Activated CD4-positive, alpha-beta memory T cell treated with anti-CD3 and anti-CD28 coated beads for 36 hours (primary cell): ENCODE measurements at places on chromosomes 3 and 15. TPM values are rescaled to one million over a fixed set of nuclear protein-coding genes. Genes with fewer than 3 reads are reported as not detected.

The EEF1AKMT4 gene
- 4.4 TPM for total RNA-seq

DNA sequence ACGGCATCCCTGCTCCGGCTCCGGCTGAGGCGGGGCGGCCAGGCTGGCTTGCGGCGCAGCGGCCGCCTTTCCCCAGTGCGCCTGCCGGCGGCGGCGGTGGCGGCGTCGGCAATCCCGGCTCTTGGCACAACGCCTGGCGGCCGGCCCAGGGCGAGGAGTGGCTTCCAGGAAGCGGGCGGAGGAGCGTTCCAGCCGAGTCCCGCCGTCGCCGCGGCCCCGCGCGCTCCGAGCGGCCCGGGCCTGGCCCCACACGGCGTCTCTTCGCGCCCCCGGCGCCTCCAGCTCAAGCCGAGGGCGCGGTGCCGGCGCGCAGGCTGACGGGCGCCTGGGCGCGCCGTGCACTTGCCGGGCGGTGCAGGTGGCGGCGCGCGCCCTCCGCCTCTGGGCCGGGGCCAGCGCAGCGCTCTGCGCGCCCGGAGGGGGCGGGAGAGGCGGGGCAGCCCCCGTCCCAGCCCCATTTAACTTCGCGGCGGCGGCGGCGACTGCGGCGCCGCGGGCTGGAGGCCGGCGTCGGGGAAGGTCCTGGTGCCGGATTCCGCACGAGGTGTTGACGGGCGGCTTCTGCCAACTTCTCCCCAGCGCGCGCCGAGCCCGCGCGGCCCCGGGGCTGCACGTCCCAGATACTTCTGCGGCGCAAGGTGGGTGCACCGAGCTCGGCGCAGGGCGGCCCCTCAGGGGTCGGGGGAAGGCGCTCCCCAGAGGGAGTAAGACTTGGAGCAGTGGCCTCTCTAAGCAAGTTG is at the start of gene ADAMTSL3:
Gene ADAMTSL3 (plus strand): TSS at position 485 of the 740 bp plus-strand sequence. CDS start 1,639 bp downstream, outside the sequence.
- no peak for DNase-seq

- DNase-seq, result no peak
These were observed 88.9 kb downstream of the ITPR1 start for GRCh38 chr3:4581920-4582611.

The ITIH3 gene
- total RNA-seq, result not detected

DNA sequence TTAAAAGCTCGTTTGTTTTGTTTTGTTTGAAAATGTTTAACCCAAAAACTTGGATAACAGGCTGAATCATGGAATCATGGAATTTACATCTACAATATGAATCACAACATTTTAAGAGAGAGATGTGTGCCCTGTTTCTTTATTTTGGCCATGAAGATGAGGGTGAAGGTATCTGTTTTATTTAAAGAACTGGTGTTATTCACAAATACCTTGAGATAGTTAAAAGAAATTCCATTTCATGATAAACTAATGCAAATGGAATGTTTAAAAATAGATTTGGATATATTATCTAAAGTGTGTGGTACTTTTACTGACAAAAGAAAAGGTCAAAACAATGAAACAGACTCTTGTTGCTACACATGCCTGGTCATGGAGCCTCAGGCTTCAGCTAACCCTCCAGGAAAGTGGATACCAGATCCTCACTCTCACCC is 486.0 kb upstream of the CFAP20DC start:
- no peak for DNase-seq

DNA sequence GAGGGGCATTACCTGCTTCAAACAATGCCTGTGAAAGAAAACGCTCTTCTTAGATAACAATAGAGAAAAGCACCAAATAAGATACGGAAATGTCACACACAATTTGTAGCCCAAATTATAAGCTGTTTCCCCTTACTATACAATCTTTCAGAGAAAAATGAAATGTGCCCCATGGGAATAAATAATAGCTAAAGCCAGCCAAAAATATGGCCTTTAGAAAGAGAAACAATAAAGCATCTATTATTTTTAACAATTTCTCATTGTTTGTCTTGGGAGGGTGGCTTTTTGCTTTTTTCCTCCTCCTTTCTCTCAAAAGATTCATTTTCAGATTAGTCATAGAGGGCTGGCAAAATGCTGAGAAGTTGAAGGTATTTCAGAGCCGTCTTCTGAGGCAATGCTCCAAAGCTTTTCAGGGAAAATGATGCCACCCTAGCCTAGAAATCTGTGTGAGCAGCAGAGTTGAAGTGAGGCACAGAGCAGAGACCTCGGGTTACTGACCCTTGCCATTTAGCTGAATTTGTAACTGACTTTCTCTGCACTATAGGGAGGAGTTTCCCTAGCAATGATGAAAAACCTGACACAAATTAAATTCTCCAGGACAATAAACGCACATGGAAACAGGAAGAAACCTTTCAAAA is 86.3 kb upstream of the PRICKLE2 start:
- no peak for DNase-seq

DNA sequence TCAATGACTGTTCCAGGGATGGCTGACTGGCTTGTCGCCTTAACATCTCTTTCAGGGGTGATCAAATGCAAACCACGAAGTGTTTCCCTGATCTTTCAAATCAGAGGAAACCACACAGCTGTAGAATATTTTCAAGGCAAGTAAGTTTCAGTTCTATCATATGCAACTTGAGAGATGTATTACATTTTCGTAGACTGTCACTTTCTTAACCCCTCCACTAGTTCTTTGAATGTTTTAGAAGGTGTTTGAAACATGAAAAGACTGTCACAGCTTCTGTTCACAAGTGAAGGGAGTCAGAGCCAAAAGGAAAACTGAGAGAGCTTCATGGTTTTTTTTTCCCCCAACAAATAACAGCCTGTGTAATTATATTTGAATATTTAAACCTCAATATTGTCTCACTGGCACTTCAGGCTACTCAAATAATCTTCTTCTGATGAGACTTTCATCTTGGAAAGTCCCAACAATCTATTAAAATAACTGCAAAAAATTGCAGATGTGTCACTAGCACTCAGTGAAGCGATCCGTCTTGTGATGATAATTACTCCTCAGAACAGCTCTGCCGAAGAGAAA is 25.9 kb upstream of the CAPN7 start:
- DNase-seq, result no peak

GRCh38 chr3:17802950-17803349 is 60.5 kb upstream of the TBC1D5 start:
- DNase-seq, result no peak

The FMN1 gene
- not detected for total RNA-seq

DNA sequence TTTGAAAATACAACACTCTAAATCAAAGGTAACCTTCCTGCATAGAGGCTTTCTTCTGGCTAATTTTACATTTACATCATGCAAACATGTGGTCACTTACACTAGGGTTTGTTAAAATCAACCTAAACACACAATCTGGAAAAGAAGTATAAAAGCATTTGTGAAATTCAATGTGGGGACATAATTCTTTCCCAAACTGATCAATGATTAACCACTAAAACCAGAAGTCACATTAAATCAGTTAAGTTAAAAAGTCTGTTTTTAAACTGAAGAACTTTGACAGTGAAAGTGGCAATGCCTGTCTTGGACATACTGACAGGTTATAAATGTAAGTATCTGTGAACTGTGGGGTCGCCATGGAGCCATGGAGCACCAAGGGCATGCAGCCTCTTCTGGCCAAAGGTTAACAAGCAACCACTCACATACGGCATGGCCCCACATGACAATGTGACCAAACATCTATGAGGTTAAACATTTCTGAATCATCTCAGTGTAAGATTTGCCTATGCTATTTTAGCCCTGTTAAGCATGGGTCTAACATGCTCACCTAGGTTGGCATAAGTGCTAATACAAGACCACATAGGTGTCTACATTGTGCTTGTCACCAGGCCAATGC is 278.2 kb downstream of the CTNNB1 start:
- no peak for DNase-seq
